ENCODE measurements at places on chromosomes 11 and 22.

DNA sequence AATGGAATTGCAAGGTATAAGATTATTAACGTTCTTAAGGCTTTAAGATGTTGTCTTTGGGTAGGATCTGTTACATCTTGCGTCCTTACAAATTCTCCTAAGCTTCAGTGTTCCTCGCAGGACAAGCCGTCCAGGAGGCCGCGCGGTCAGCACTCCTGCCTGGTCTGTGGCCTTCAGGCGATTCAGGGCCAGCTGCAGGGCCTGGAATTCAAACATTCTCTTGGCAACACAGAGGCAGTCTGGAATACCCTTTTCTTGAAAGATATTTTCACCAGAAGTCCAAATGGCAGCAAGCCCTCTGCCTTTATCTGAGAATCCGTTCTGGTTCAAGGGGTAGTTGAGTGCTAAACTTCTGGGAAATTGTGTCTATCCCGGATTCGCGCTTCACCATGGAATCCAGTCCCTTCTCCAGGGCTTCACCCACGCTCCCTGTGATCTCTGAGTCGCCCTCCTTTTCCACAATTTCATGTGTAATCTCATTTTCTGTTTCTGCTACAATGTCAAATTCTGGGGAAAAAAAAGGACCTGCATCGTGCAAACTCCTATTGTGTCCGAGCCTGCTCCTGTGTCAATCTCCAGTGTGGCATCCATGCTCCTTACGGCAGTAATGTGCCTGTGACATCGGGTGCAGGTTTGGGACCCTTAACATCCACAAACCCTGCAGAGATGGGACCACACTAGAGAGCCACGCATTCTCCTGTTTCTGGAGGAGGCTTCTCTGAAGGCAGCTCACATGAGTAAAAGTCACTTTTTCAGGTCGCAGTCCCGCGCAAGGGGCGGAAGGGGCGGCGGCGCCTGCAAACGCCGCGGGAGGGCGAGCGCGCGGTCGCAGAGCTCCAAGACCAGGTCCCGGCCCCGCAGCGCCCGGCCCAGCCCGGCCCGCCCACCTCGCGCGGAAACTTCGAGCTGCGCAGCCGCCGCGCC lies 25.4 kb upstream of the SORL1 start:
- DNase-seq: no peak

DNA sequence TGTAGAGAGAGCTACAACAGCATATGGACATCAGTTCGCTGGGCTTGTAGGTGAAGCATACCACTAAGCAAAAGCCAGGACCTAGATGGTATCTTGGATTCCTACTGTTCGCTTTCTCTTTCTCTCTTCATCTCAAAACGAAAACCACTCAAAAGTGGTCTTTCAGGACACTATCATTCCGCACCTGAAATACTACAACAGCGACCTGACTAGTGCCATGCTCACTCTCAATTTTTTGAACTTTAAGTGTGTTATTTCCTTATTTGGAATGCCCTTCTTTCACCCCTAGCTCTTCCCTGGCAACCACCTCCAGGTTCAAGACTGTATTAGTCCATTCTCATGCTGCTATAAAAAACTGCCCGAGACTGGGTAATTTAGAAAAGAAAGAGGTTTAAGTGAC lies 59.2 kb downstream of the CCDC83 start:
- DNase-seq: no peak

DNA sequence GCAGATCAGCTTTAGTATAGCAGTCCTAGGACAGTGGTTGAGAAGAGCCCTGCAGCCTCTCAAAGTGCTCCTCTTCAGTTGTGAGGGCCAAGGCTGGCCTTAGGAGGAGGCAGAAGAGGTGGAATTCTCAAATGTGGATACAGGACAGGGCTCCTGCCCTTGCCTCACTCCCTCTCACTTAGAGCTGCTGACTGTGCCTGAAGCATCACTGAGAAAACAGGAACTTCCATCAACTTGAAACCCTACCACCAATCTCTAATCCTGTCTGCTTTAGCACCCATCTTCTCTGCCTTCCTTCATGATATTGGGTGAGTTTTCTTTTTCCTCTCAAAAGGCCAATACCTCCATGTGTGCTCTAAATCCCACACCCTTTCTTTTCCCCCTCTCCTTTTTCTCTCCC lies 14.4 kb upstream of the UCP3 start:
- DNase-seq: no peak

- DNase-seq: no peak
Measured at GRCh38 chr22:26579331-26579886, 10.5 kb downstream of the TPST2 start.

GRCh38 chr11:60314635-60315321 lies 12.3 kb upstream of the MS4A6E start:
- no peak for DNase-seq

- DNase-seq: no peak
Measured at GRCh38 chr22:19657252-19658056, 56.8 kb upstream of the SEPTIN5 start.

- DNase-seq: no peak
Measured at GRCh38 chr11:95104121-95104830, 14.6 kb downstream of the ENDOD1 start.

Data from fibroblast of skin of left quadriceps (primary cell).